Endothelial cell of umbilical vein (primary cell): ENCODE measurements at places on chromosomes 3 and 15. TPM values are rescaled to one million over a fixed set of nuclear protein-coding genes. Genes with fewer than 3 reads are reported as not detected.
A peak's percentile ranks its signal among the peaks of the same experiment; 100 is the strongest.

Gene DAPK2
- 6.7 and 7.5 TPM in 2 replicates for total RNA-seq

Gene ARL8B
- total RNA-seq = 58.0 and 58.2 TPM in 2 replicates

DNA sequence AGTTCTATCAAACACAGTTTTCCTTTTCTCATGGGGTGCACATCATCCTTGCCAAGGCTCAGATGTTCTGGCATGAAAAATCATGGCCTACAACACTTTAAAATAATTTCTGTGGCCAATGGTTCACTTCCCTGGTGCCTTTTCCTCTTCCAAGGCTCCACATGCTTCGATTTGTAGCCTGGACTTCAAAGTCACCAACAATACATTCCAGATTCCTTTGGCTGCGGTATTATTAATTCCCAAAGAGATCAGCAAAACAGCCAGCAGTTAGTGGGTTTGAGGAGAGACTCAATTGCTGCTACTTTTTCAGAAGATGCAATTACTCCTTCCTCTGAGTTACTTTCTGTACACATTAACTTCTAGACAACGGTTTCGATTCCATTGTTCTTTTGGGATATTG lies 80.3 kb upstream of the CCDC80 start:
- no peak overlapping the region for H3K4me3 ChIP-seq
- no peak for DNase-seq
- no peak overlapping the region for H3K27ac ChIP-seq
- H3K36me3 ChIP-seq = no peaks in the 10 kb centered on the region
- no peaks in the 10 kb centered on the region for H3K4me1 ChIP-seq

DNA sequence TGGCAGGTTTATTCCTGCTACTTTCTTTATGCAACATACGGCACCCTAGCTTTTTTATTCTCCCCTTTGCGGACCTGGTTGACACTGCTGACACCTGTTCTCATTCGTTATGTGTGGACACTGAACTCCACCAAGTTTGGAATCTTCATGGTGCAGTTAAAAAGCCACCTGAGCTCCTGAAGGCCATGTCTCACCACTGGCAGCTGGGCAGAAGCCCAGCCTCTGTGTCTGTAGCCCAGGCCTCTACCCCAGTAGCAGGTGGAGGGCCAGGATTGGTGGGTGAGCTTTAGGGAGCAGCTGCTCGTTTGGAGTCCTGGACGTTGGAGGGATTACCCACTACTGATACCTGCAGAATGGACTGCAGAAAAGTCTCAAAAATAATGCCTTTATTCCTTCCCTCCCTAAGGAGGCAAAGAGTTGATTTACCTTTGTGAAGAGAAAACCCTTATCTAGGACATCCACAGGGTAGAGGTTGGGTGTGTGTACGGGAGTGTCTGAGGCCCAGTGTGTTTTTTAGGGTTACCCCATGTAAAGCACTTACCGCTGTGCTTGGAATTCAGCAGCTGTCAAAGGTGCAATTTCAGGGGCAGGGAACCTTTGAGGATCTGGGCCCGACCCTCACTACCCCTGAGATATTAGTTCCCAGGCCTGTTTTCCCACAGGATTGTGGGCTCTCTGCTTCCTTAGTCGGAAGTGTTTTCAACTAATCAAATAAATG lies 637 bp upstream of the CCNDBP1 start:
- no peaks in the 10 kb centered on the region for H3K27me3 ChIP-seq
- H3K4me3 ChIP-seq = peak overlapping the region; percentile 53
- no peak overlapping the region for H3K27ac ChIP-seq
- no peak for DNase-seq
- H3K36me3 ChIP-seq = no peaks in the 10 kb centered on the region

DNA sequence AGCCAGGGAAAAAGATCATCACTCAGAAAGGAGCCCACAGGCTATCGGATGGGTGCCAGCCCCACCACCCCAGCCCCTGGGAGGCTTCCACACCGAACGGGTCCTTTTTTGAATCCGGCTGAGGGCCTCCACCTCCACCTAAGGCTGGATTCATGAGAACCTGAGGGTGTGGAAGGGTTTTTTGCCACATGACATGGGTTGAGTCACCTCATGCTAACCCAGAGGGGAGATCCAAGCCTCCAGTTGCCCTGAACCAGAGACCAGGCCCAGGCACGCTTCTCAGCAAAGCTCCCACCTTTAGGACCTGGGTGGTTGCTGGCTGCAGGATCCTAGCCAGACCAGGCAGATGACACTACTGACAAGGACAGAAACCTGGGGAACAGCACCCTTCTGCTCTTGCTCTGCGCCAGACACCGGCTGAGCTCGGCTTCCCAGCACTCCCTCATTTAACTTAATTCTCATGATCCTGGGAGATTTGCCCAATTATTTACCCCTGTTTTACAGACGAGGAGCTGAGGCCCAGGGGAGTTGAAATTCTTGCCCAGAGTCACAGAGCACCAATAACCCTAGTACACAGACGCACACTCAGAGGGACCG lies 25.6 kb downstream of the DUSP7 start:
- no peaks in the 10 kb centered on the region for H3K36me3 ChIP-seq
- H3K4me3 ChIP-seq = no peak overlapping the region
- DNase-seq = no peak
- H3K27me3 ChIP-seq = no peaks in the 10 kb centered on the region
- H3K27ac ChIP-seq = no peak overlapping the region
- no peaks in the 10 kb centered on the region for H3K4me1 ChIP-seq

- peaks cover 34% of the 10 kb centered on the region for H3K27me3 ChIP-seq
- no peak overlapping the region for H3K27ac ChIP-seq
- no peak overlapping the region for H3K4me3 ChIP-seq
- no peaks in the 10 kb centered on the region for H3K36me3 ChIP-seq
These were observed 15.3 kb downstream of the SCG3 start for GRCh38 chr15:51696566-51696965.

Gene ROPN1B
- total RNA-seq = not detected in 2 replicates

- peaks cover 4% of the 10 kb centered on the region for H3K4me1 ChIP-seq
- no peak for DNase-seq
- no peak overlapping the region for H3K27ac ChIP-seq
- H3K27me3 ChIP-seq = no peaks in the 10 kb centered on the region
- no peak overlapping the region for H3K4me3 ChIP-seq
- no peaks in the 10 kb centered on the region for H3K36me3 ChIP-seq
These were observed 7.0 kb upstream of the FSTL1 start for GRCh38 chr3:120457827-120458226.

DNA sequence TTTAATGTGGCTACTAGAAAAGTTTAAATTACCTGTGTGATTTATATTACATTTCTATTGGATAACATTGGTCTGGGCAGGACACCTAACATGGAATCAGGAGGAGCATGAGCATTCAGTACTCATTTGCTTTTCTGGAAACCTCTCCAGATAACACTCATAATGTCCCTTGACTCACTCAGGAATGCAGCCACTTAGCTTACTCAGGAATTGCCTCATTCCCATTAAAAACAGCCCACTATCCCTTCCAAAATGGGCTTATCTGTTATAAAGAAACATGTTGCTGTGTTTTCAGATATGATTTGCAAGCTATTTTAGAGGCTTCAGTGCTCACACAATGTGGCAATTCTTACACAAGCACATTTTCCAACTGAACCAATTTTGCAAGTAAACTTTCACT lies 17.1 kb downstream of the GBE1 start:
- no peaks in the 10 kb centered on the region for H3K27me3 ChIP-seq
- H3K4me3 ChIP-seq = no peak overlapping the region
- H3K27ac ChIP-seq = peak overlapping the region; percentile 98
- peak; percentile 93 for DNase-seq
- H3K4me1 ChIP-seq = peaks cover 49% of the 10 kb centered on the region

- no peaks in the 10 kb centered on the region for H3K36me3 ChIP-seq
- no peaks in the 10 kb centered on the region for H3K4me1 ChIP-seq
- no peak overlapping the region for H3K27ac ChIP-seq
- H3K4me3 ChIP-seq = no peak overlapping the region
- no peaks in the 10 kb centered on the region for H3K27me3 ChIP-seq
These were observed 288.1 kb upstream of the GPR149 start for GRCh38 chr3:154718053-154718452.

DNA sequence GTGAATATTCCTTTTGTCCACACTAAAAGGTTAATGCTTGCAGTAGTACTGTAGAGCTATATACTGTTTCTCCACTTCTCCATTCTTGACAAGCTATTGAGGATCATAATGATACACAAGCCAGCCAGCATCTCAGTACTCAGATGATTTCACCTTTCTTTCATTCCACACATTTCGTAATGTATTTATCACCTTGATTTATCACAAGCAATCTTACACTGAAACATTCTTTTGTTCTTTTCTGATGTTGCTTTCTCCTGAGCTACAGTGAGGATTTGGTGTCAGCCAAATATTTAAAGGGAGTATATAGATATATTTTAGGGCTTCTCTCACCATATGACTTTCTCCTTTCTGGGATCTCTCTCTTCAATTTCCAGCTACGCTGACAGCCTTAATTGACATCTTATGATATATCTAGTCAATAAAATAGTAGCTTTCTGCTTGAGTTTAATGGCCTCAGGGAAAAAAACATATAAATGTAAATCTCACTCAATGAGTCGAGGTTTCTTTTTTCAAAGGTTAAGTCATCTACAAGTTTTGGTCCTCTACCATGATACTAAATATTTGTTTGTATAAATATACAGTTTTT lies 1327.0 kb downstream of the NSUN3 start:
- no peak overlapping the region for H3K4me3 ChIP-seq
- H3K27me3 ChIP-seq = no peaks in the 10 kb centered on the region
- H3K36me3 ChIP-seq = no peaks in the 10 kb centered on the region
- no peaks in the 10 kb centered on the region for H3K4me1 ChIP-seq
- H3K27ac ChIP-seq = no peak overlapping the region

DNA sequence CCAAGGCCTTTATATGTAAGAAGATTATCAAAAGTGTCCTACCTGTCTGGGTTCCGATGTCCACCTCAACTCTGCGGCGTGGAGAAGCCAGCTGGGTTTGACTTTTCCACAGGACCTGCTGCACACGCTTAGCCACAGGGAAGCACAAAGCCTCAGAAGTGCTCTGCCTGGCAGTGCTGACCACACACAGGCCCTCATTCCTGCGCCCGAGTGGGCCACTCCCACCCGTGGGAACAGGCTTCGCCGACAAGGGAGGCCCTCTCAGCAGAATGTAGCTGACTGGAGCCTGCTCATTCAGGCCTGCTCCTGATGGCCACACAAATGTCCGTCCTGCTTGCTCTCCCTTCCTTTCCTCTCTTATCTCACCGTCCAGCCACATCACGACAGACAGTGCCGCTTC lies 221.4 kb upstream of the LRRN1 start:
- no peak for DNase-seq
- no peaks in the 10 kb centered on the region for H3K4me1 ChIP-seq
- no peak overlapping the region for H3K27ac ChIP-seq
- no peak overlapping the region for H3K4me3 ChIP-seq

DNA sequence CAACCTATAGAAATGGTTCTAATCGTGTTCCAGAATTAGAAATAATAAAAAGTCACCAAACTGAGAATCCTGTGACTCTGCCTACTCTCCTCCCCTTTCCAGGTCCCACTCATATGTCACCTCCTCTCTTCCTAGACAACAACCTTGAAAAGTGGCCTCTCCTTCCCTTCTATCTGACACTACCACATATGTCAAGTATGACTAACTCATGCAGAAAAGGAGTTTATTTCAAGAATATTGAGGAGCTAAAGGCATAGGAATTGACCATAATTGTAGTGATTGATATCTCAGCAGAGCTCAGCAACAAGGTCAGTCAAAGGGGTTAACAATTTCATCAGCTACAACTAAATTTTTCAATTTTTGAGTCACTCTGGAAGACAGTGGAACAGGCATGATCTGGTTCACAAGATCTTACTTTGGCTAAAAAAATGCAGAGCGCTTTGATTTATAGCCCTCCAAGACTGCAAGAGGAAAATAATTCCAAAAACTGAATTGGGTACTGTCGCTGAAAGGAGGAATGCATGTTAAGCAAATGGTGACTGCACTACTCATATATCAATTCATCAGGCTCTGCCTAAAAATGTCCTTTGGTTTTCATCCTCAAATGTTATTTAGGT lies 160.6 kb upstream of the ARHGEF26 start:
- no peaks in the 10 kb centered on the region for H3K36me3 ChIP-seq
- H3K4me3 ChIP-seq = no peak overlapping the region
- DNase-seq = no peak
- no peak overlapping the region for H3K27ac ChIP-seq

DNA sequence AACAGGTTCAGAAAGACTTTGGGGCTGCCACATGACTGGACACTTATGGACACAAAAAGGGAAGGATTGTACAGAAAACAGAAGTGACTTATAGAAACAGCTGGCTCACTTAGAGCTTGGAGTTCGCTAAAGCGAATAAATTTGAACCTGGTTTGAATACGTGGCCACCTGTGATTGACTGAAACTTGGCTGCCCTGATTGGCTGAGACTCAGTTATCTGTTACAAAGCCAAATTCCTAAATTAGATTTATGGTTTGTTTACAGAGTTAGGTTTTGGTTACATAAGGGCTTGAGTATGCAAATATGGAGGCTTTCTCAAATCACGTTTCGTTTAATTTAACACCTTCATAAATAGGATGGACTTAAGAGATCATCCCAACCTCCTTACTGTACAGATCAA lies 270.2 kb downstream of the THSD4 start:
- H3K36me3 ChIP-seq = no peaks in the 10 kb centered on the region
- H3K4me1 ChIP-seq = peaks cover 10% of the 10 kb centered on the region
- no peaks in the 10 kb centered on the region for H3K27me3 ChIP-seq
- H3K27ac ChIP-seq = no peak overlapping the region
- no peak for DNase-seq

Gene TMCO5A
- not detected in 2 replicates for total RNA-seq

DNA sequence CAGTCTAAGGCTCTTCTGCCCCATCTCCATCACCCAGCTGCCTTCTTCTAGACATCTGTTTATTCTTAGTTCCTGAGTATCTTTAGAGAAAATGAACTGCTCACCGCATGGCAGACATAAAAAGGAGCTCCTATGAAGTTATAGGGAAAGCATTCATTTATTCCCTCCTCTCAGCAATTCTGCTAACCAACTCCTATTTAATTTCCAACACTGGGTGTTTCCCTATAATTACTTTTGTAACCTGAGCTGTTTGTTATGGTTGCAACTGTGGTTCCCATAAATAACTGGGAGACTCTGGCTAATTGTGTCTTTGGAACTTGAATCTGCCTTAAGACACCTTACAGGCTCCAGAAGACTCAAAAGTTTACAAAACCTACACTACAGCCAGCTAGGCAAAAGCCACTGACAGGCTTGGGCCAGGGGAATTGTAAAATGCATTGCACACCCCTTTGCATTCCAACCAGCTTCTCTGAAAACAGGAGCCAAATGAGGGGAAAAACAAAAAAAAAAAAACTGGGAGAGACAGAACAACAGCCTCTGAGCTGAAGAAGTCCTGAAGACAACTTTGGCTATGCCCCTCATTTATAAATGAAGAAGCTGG lies 231.5 kb upstream of the FEZF2 start:
- H3K27me3 ChIP-seq = no peaks in the 10 kb centered on the region
- DNase-seq = no peak
- H3K4me1 ChIP-seq = peaks cover 73% of the 10 kb centered on the region
- peak overlapping the region; percentile 98 for H3K27ac ChIP-seq

DNA sequence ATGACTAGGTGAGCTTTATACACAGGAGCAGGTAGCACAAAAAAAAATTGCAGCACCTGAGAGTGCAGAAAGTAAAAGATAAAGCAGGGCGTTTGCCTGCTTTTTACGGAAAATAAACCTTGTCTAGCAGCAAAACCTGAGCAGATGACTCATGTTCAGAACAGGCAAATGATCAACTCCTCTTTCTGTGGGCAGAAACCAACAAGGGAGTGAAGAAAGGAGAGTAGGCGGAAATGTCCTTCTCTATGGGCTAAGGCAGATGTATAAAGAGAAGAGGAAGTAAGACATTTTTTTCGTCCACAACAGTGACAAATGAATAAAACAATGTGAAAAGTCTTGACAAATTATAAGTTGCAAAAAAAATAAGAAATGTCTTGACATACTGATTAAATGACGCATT lies 24.5 kb upstream of the GMNC start:
- no peak overlapping the region for H3K4me3 ChIP-seq
- no peaks in the 10 kb centered on the region for H3K4me1 ChIP-seq
- H3K36me3 ChIP-seq = no peaks in the 10 kb centered on the region
- no peak for DNase-seq
- H3K27ac ChIP-seq = no peak overlapping the region
